ENCODE measurements at places on chromosomes 13 and 19.

- DNase-seq, result no peak
Observed at GRCh38 chr13:51614350-51614786, 30.1 kb downstream of the WDFY2 start.

DNA sequence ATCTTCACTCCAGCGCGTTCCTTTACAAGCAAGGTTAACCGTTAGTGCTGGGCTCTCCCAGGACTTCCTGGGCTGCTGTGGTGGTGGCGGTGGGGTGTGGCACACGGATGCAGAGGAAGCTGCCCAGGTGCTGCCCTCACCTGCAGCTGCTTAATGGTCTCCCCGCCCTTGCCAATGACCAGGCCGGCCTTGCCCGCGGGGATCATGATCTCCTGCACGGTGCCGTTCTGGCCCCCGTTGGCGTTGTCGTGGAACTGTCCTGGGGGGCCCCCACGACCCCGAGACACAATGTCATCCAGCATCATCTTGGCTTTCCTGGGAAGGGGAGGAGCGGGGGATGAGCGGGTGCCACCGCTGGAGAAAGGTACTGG lies 6.1 kb downstream of the KHSRP start:
- DNase-seq, result no peak

- no peak for DNase-seq
Observed at GRCh38 chr13:82294226-82294625, 1588.0 kb downstream of the SLITRK1 start.

- DNase-seq, result no peak
Observed at GRCh38 chr13:98942997-98943396, 34.9 kb downstream of the DOCK9 start.

DNA sequence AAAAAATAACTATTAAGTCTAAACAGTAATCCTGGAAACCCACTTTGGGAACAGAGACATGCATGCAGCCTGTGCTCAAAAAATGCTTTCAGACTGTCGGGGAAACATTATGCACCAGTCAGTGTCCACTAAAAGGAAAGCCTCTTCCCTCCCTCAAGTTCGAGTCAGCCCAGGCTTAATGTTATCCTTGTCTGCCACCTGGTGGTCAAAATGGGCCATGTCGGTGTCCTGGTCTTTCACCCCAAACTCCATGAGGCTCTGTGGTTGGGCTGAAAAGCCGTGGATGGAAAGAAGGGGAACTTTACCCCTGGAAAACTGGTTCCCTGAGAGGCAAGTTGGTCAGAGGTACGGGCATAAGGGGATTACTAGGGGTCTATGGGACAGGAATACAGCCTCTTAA lies 88.4 kb upstream of the ZNF492 start:
- DNase-seq, result no peak

DNA sequence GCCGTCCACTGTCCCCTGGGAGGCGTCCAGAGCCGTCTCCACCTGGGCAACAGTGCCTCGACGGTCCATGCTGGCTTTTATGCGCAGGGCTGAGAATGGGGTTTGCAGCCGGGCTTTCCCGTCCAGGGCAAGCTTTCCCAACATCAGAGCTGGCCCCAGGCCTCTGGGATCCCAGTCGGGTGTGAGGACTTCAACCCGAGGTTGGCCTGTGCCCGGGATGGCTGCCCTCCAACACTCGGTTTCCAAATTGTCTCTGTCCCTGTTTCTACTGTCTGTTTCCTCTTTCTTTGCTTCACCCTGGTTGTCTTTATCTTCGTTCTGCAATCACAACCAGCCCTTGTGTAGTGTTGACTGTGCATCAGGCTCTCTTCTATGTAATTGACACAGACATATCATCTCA lies at the start of gene IFNL4:
Gene IFNL4, minus strand, starts transcription at position 51 of the 400 bp plus-strand sequence.
- DNase-seq, result no peak

DNA sequence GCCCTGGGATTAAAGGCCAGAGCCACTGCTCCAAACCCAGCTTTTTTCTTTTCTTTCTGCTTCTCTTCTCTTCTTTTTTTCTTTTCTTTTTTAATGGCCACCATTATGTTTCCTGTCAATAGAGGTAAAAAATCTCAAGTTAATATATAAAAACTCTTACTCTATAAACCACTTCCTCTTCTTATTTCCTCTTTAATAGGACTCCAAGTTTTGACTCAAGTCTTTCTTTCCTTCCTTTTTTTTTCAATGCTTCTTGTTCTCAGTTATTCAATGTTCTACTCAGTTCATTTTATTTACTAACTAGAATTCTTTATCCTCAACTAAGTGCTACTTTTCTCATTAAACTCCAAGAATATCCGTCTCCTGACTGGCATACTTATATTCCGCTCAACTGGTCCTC lies 27.1 kb upstream of the MYCBP2 start:
- DNase-seq, result no peak

GRCh38 chr13:24675806-24676570 lies 4.2 kb upstream of the ATP12A start:
- DNase-seq, result no peak

DNA sequence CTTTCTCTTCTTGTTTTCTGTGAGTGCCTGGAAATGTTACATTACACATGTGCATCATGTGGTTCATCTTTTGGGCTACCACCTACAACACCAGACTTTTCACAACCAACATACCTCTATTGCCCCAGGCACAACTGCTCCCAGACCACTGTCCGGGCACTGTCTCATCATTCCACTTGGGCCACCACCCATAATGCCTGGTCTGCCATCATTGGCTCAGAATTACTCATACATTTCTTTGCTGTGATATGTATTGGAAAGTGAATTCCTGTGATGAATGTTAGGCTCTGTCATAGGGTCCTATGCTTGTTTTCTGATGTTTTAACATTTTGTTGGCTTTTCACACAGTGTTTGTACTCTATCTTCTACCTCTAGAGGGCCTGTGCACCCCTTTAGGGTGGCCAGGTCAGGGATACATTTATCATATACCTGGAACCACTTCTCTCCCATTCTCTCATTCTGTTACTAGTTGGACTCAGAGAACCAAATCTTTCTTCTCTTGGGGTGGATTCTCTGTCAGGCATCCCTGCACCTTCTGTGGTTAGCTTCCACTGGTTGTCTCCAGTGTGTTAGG lies 172.8 kb downstream of the NHLRC3 start:
- no peak for DNase-seq

GRCh38 chr19:43595605-43595998 lies 332 bp downstream of the IRGQ start:
- DNase-seq, result no peak

GRCh38 chr13:32471187-32471922 lies 43.4 kb upstream of the N4BP2L1 start:
- peak; percentile 14 for DNase-seq

DNA sequence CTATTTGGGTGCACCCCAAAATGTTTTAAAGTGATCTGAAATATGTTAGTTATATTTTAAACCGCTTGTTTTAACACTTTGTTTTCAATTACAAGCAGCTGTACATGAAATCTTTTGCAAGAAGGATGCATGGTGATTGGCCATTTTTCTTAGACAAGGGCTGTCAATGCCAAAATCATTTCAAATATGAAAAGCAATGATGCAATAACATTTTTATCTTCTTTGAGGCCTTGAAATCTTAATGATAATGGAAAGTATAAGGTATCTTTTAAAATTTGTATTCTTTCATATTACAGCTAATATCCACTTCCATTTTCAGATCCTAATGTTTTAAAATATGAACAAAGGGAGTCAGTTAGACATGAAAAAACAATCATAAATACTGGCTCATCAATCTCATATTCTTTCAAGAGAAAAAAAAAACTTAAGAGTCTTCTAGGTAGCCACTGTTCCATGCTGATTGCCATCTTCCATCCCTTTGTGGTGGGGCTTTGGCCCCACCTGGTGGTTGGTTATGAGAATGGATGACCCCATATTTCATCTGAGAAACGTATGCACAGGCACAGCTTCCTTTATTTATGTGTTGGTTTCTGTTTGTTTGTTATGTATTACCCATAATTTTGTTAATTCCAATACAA lies 330.3 kb upstream of the MIR17HG start:
- peak; percentile 74 for DNase-seq

- no peak for DNase-seq
Observed at GRCh38 chr19:18843960-18844359, 12.2 kb downstream of the UPF1 start.

DNA sequence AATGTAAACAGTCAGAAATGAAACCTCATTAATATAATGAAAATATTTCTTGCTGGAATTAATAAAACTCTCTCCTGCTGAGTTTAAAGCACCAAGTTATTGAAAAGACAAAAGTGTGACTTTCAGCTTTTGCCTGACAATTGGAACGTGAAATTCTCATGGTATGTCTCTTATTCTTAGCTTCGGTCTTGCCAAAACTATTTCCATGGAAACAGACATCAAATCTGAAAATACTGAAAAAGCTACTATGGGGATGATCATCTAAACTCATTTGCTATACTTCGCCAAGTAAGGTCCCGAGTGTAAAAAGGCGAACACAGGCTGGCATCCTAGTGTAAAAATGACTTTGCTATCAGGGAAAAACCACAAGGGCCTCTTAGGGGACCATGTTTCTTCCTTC lies 22.8 kb downstream of the HTR2A start:
- DNase-seq, result peak; percentile 20

DNA sequence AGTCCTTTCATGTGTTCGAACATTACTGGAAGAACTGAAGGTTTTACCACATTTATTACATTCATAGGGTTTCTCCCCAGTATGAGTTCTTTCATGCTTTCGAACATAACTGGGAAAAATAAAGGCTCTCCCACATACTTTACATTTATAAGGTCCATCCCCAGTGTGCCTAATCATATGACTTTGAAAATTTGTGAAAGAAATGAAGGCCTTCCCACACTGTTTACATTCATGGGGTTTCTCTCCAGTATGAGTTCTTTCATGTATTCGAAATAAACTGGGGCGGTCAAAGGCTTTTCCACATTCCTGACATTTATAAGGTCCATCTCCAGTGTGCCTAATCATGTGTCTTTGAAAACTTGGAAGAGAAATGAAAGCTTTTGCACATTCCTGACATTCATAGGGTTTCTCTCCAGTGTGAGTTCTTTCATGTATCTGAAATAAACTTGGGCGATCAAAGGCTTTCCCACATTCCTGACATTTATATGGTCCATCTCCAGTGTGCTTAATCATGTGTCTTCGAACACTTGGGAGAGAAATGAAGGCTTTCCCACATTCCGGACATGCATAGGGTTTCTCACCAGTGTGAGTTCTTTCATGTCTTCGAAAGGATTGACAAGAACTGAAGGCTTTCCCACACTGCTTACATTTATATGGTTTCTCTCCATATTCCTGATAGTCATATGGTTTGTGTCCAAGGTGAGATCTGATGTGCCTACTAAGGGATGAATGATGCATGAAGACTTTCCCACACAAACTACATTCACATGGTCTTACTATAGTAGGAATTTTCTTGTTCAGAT lies 24.0 kb downstream of the ZNF564 start:
- DNase-seq, result peak; percentile 38

GRCh38 chr13:33242984-33243617 lies 42.5 kb downstream of the STARD13 start:
- DNase-seq, result no peak

DNA sequence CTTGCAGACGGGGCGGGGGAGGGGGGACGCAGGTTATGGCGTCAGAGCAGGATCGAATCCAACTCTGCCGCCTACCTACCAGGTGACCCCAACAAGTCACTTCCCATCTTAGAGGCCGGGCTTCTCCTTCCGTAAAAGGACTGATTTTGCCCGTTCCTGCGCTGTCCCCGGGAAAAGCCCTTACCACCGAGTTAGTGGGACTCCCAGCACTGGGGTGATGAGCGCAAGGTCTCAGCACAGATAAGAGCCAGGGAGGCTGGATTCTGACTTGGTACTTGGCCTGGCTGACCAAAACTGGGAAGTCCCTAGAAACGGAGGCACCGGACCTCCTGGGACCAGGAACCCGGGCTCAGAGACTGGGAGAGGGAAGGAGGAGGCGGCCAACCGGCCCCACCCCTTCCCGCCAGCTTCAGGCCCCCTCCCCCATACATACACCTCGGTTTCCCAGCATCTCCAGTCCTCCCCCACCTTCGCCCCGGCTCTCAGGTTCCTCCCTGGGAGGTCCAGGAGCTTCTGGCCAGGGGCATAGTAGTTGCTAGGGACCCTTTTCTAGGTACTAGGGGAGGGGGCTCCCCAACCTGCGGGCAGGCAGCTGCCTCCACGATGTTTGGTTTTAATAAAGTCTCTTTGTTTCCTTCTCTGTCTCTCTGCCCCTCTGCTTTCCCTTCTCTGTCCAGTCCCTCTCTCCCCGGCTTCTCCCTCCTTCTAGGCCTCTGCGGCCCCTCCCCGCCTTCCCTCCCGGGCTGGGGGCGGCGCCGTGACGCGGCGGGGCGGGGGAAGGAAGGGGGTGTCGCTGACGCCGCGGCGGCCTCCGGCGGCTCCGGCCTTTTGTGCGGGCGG lies at the start of gene GRAMD1A:
Gene GRAMD1A, plus strand, starts transcription at position 826 of the 840 bp plus-strand sequence. CDS start 156 bp downstream, outside the sequence.
- DNase-seq, result peak; percentile 95

DNA sequence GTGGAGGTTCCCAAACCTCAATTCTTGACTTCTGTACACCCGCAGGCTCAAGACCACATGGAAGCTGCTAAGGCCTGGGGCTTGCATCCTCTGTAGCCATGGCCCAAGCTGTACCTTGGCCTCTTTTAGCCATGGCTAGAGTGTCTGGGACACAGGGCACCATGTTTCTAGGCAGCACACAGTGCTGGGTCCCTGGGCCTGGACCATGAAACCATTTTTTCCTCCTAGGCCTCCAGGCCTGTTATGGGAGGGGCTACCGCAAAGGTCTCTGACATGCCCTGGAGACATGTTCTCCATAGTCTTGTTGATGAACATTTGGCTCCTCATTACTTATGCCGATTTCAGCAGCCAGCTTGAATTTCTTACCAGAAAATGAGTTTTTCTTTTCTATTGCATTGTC lies 701.4 kb downstream of the FGF9 start:
- DNase-seq, result no peak

GRCh38 chr13:25988661-25989060 lies 63.2 kb downstream of the SHISA2 start:
- DNase-seq, result peak; percentile 47

DNA sequence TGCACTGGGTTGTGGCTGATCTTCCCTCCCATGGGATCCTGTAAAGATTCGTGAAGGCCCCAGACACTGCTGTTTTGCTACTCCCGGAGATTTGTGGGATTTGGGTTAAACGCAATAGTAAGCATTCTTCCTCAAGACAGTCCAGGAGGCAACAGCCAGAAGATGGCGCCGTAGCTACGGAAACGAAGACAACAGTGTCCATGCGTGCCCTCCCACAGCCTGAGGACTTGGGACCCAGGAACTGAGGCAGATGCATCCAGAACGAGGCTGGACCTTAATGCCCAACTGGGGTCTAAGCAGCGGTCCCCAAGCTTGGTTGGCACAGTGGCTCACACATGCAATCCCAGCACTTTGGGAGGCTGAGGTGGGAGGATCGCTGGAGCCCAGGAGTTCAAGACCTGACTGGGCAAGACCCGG lies 57.6 kb upstream of the ZNF507 start:
- DNase-seq, result peak; percentile 41

DNA sequence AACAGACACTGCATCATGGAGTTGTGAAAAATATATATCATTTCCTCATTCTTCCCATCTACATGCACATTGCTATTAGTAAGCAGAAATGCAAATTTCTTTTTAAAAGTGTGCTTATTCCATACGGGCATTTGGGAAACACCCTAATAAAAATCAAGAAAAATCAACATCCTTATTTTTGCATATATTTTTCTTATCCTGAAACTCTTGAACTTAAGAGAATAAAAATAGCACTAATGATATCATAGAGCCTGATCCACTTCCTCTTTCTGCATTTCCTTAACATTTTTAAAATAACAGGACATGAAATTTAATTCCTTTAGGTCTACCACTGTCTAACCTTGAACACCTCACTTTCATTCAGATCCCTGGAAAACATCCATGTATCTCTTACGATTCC lies 123.3 kb downstream of the VWA8 start:
- no peak for DNase-seq
